HFFc6 (cell line): ENCODE measurements at places on chromosomes 7 and 10.

- DNase-seq, result no peak
Measured at GRCh38 chr10:25493122-25493893, 318.5 kb downstream of the GPR158 start.

GRCh38 chr7:2920956-2921652 is 77.0 kb upstream of the GNA12 start:
- no peak for DNase-seq

DNA sequence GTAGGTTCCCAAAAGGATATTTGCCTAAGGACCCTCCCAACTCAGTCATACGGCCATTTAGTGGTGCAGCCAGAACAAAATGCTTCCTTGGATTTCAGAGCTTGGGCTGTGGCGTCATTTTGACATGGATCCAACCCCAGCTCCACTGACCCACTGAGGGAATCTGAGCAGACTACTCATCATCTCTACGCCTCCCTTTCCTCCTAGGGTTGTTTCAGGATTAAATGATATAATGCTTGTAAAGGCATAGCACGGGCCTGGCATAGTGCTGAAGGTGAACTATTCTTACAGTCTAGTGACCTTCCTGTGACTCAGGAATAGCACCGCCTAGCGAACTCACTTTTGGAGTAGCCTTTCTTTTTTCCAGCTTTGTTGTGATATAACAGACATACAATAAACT is 70.3 kb upstream of the LOXL4 start:
- DNase-seq, result no peak

DNA sequence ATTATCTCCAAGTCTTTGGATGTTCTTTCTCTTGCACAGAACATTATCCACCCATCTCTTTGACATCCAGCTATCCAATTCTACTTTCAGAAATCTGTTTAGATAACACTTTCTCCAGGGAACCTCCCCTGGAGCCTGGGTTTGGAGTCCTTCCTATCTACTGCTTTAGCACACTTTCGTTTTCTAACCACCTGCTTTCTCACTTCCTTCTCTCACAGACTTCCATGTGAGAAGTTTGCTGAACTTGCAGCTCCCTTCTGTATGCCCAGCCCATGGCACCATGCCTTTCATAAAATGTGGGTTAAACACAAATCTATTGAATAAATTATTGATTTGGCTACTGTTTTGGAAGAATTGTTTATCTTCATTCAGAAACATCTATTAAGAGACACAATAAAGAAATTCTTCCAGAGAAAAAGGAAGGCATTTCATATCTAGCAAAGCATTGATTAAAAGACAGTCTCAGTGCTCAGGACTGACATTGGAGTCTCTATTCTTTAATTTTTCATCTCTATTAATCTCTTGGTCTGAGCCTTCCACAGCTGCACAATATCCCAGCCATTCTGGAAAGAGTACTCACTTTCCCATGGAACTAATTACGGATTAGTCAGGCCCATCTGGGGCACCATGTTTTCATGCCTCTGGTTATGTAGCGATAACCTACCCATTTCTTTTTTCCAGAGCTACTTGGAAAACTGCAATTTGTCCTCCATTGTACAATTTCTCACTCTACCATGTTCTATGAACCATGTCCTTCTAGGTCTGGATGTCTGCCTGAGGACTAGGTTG is 1077.3 kb downstream of the SORCS3 start:
- no peak for DNase-seq

GRCh38 chr7:71488308-71488707 is 356.4 kb downstream of the GALNT17 start:
- no peak for DNase-seq
